Activated naive CD4-positive, alpha-beta T cell treated with Interleukin-2 at 50 U/mL for 16 hours (primary cell): ENCODE measurements at places on chromosomes 3 and 15.

- no peak for DNase-seq
These were observed 63.8 kb downstream of the BLM start for GRCh38 chr15:90780916-90781315.

DNA sequence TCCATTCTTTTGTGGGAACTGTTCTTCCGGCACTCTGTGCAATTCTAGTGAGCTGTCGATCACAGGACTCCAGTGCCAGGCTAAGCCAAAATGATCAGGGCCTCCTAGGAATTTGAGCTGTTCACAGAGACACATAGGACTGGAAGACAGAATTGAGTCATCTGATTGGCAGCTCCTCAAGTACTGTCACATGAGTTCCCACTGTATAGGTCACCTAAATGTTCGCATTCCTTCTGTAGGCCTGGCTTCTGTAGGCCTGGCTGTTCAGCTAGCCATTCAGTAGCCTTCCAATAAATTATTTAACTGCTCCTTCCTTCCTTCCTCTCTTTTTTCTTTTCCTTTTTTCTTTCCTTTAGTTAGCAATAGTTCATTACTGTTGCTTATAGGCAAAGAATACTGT, 4.3 kb downstream of the PROS1 start:
- DNase-seq, result no peak

DNA sequence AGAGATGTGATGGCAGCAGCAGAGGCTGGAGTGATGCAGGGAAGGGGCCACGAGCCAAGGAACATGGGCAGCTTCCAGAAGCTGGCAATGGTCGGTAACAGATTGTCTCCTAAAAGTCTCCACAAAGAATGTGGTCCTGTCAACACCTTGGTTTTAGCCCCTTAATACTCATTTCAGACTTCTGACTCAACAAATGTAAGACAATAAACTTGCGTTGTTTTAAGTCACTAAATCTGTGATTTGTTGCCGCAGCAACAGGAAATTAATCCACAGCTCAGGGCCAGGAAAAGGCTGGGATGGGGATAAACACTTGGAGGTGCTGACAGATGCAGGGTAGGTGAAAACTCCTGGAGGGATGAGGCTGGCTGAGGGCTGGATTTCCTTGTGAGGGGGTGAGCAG, 69.9 kb downstream of the OXNAD1 start:
- no peak for DNase-seq

- no peak for DNase-seq
These were observed 108.2 kb upstream of the SETMAR start for GRCh38 chr3:4195006-4195405.

DNA sequence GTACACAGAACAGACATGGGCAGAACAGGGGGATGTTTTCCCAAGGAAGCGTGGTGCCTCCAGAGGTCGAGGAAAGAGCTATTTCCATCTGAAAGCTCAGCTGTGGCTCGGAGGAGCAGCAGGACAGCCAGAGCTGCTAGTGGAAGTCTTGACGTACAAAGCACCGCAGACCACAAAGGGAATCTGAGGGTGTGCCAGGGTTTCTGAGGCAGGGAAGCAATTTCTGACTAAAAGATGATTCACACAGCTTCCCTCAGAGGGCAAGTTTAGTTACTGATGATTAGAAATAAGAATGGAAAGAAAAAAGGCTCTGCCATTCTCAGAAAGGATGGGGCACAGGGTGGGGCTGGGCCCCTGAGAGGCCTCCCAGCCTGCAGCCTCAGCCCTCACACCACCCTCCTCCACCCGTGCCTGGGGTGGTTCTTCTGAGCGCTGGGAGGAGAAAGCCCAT, 45.8 kb upstream of the SEC13 start:
- peak; percentile 62 for DNase-seq

DNA sequence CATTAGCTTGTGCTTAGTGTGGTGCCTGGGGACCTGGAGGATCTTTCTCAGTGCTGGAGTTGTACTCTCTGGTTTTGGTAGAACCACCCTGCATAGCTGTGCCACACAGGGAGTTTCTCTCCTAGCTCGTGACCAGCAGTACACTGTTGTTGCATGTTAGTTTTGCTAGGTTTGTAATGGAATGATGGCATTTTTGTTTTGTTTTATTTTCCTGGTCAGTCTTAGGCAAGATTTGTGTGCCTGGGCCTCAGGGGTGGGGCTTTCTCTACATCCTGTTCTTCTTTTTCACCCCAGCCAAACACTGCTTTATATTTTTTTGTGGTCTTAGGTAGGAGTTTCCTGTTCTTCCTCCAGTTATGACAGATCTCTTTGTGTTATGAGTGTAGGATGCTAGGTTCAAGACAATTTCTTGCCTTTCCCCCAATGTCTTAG, 534.5 kb upstream of the KCNMB2 start:
- DNase-seq, result peak; percentile 25

DNA sequence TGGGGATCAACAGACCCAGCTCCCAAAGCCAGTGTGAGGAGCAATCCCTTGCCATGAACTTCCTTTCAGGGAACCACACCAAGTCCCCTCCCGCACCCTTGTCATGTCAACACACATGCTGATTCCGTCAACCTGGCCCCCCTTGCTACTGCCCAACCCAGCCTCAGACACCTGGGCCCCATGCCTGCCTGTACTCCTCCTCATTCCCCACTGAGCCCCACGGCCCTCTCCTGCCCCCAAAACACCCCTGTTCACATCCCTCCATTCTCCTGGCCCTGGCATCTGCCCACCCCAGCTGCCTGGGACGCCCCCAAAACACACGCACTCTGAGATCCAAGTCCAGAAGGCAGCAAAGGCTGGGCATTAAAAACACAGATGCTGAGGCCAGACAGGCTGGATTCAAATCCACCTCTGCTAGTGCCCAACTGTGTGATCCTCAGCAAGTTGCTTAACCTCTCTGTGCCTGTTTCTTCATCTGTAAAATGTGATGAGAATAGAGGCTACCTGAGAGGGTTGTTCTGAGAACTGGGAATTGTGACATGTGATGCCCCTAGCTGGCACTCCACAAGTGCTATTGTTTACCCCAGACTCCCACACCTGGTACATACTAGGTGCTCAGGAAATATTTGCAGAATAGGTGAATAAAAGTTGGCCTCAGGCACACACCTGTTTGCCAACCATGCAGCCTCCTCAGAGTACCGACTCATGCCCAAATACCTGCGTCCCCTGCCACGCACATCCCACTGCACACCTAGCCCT, 2.3 kb downstream of the PLXND1 start:
- no peak for DNase-seq

- DNase-seq, result no peak
These were observed 26.6 kb downstream of the ACKR4 start for GRCh38 chr3:132623646-132624045.

GRCh38 chr3:47362701-47363100, 18.1 kb upstream of the PTPN23 start:
- no peak for DNase-seq

GRCh38 chr3:142963516-142964448, at the start of gene PAQR9:
Gene PAQR9, minus strand, starts transcription at chr3:142963674. Its CDS starts 338 bp downstream, at chr3:142963336.
- DNase-seq, result no peak

GRCh38 chr3:122730240-122730639, 49.6 kb downstream of the PARP14 start:
- DNase-seq, result no peak

DNA sequence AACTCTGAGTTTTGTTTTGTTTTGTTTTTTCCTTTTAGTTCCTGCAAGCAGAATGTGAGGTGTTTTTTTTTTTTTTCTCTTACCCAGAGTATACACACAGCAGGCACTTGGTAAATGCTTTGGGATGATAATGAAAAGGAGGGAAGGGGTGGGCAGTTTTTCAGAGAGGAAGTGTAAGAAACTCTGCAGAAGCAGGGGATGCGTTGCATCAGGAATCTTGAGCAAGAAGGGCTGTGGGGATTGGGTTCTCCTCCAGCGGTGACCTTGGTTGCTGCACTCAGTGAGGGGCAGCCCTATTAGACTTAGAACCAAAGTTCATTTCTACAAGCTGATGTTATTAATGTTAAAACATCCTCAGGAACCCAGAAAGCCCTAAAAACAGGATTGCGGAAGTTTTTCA, 32.2 kb upstream of the TMEM158 start:
- DNase-seq, result no peak

GRCh38 chr3:152905631-152906030, 70.7 kb downstream of the P2RY1 start:
- no peak for DNase-seq

DNA sequence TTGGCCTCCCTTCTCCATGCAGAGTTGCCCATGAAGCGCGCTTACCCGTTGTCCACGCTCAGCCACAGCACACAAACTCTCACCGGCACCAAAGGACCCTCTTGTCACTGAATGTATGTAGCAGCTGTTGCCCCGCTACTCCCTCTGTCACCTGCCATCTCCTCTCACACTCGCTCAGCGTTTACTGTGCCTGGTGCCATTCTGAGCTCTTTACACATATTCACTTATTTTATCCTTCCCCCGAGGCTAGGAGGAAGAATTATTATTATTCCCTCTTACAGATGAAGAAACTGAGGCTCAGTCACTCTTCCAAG, 41.7 kb upstream of the PRR23E start:
- DNase-seq, result no peak

GRCh38 chr3:101248736-101249135, 71.6 kb downstream of the IMPG2 start:
- no peak for DNase-seq

DNA sequence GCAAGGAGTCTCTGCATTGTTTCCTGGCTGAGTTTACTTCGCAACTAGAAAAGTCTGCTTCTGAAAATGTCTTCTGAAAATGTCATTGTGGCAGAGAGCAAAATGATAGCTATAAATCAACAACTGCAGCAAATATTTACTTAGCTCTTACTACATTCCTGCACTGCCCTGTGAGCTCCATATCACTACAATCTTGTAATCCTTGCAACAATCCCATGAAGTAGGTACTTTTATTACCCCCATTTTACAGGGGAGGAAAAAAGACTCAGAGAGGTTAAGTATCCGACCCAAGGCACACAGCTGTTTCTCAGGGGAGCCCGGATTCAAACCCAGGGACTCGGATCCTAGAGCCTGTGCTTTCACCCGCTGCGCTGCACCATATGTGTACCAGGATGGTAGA, 34.2 kb upstream of the SPTBN5 start:
- DNase-seq, result no peak

- DNase-seq, result no peak
These were observed 6.7 kb downstream of the ZBTB47 start for GRCh38 chr3:42660131-42660715.

DNA sequence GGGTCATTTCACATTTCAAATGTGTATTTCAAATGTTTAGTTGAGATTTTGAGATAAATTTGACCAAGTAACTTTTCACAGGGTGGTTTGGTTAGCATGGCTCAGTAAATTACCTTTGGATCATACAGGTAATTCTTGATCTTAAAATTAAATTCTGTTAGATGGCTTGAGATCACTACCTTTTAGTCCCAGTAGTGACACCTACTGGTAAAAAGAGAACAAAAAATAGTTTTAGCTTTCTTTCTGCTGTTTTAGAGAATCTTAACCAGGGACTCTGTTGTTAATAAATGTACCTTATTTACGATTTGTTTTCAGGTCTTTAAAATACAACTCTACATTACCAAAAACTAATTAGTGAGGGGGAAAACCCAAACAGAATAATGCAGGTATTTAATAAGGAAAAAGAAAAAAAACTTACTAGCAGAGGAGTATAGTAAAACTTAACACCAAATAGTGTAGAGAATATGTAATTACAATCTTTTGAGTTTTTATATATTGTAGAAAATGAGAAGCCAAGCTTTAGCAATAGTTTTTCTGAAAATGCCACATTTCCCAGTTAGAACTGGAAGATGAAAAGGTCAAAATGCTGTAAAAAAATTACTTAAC, 620.3 kb upstream of the AGTR1 start:
- DNase-seq, result no peak

DNA sequence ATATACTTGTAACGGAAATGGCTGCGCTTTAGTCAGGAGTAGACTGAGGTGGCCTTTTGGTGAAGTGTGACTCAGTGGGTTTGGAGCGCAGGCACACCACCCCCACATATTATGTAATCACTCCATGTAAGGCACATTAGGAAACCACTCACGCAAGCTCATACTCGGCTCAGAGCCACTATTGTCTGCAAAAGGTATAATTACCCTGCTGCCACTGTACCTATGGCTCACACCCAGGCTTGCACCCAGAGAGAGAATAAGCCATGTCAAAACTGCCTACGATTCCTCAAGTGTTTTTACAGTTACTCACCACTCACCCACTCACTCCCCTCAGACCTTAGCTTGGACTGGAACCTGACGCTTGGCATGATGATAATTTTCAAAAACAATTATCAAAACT, 611.9 kb upstream of the CCDC54 start:
- no peak for DNase-seq

- no peak for DNase-seq
These were observed 68.7 kb downstream of the CHRD start for GRCh38 chr3:184448321-184449160.

DNA sequence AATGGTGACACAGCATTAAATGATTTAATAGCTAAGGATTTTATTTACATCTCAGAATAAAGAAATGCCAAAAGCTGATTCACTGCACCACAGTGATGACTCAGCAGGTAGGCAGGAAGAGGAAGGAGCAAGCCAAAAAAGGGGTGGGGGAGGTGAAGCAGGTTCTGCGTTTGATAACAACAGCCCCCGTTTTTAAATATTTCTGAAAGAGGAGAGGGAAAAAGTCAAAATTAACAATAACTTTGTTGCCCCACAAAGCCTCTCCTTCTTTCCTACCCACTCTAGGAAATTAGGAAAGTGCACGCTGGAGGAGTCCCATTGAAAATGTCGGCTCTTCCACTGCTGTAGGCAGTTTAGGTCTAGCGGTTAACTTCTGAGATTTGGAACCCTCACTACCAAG, 9.9 kb upstream of the CCDC54 start:
- DNase-seq, result no peak
